ENCODE measurements at places on chromosomes 4 and X.

DNA sequence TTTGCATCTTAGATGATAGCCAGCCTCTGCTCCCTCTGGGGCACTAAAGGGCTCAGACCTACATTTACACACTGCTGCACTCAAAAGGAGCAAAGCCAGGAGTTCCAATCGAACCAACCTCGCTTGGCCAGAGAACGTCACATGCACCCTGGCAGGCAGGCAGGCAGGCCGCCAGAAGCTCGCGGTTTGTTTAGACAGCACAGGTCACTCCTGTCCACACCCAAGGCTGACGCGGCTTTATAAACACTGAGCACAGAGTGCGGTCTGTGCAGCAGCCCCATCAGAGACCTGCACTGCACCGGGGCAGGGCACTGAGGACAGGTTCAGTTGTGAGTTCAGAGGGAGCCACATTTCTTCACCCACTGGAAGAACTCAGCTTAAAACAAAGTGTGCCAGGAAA lies 143.9 kb downstream of the BCOR start:
- no peak for DNase-seq

DNA sequence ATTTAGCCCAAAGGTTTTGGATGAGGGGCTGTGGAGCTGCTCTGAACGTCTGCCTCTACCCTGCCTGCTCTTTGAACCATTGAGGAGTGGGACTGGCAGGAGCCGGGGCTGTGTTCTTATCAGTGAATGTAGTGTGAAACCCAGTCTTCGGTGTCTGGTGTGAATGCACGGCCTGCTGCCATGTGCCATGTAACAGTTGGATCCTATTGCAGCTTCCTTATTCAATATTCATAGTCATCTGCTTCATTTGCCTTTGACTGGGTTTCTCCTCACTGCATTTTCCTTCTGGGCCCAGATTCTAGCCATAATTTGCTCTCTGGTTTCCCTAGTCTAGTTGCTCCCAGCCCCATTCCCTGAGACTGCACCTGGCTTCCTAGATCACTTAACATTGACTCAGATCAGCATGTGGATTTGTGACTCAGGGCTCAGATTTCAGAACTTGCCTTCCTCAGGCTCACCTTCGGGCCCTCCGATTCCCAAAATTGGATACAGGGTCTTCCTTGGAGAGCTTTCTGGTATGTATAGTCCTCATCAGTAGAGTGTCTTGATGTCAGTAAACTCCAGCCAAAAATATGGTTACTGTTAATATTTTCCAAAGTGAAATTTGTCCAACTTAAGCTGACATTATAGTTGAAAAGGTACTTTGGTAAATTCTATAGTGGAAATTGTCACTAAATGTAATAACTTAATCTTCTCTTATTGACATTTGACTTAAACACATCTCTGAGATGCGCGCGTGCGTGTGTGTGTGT lies 94.0 kb upstream of the DDIT4L start:
- DNase-seq: no peak

- no peak for DNase-seq
Observed at GRCh38 chr4:179768996-179769395, 2326.8 kb upstream of the AGA start.

- DNase-seq: peak; percentile 57
Observed at GRCh38 chrX:153984351-153985178, 12.0 kb downstream of the TMEM187 start.
